Activated T-cell treated with anti-CD3 and anti-CD28 coated beads for 24 hours (primary cell): ENCODE measurements at places on chromosomes 4 and X.

DNA sequence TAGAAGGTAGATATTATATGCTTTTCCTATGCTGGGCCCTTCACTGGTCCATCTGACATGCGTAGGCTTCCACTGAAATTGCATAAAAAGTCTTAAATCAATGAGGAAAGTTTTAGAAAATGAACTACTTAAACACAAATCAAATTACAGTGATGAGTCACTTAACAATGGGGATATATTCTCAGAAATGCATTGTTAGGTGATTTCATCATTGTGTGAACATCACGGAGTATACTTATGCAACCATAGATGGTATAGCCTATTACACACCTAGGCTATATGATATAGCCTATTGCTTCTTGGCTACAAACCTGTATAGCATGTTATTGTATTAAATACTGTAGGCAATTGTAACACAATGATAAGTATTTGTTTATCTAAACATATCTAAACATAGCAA lies 10.3 kb downstream of the STAP1 start:
- no peak for DNase-seq

- DNase-seq, result no peak
Measured at GRCh38 chrX:26208012-26208411, 8.0 kb upstream of the MAGEB5 start.

DNA sequence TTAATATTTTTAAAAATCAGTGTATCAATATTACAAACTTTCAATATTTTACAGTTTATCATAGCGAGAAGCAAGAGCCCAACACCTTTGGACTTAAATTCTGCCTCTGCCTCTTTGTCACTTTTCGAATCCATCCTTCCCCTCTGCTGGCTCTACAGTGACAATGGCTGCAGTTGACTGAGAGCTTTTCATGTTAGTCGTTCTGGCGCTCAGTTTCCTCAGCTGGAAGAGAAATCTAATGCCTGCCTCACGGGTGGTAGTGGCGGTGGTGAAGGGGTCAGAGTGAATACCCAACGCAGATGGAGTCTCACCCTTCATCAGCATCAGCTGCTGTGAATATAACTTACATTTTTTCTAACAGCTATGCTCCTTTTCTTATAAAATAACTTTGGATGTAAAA lies 144.8 kb downstream of the NWD2 start:
- DNase-seq, result no peak

DNA sequence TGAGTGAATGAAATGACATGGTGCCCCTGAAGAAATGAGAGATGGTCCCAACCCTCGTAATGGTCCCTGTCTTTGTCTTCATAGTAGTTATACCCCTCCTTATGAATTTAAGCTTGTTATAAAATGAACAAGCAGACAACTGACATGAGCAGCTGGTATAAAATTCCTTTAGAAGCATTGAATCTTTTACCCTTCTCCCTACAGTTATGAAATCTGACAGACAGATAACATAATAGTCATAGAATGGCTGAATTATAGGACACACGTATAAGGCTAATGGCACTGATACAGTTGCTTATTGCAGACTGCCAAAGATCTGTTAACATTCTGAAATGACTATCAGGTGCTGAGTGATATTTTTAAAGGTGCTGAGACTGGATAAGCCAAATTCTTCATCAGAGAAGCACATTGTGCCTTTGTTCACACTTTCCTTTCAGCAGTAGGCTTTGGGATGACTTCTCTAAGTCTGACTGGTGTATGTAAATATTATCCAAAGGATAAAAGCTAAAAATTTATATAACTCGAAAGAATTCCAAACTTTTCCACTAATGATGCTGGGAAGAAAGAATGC lies 47.4 kb upstream of the PDGFC start:
- no peak for DNase-seq

DNA sequence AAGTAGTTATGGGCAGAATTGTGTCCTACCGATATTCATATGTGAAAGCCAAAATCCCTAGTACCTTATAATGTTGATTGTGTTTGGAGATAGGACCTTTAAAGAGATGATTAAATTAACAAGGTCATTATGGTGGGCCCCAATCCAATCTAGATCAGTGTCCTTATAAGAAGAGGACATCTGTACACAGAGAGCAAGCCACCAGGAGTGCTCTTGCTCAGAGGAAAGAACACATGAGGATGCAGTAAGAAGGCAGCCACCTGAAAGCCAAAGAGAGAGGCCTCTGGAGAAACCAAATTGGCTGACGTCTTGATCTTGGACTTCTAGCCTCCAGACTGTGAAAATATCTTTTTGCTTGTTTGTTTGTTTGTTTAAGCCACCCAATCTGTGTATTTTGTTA lies 1290.8 kb upstream of the PABPC4L start:
- DNase-seq, result no peak

DNA sequence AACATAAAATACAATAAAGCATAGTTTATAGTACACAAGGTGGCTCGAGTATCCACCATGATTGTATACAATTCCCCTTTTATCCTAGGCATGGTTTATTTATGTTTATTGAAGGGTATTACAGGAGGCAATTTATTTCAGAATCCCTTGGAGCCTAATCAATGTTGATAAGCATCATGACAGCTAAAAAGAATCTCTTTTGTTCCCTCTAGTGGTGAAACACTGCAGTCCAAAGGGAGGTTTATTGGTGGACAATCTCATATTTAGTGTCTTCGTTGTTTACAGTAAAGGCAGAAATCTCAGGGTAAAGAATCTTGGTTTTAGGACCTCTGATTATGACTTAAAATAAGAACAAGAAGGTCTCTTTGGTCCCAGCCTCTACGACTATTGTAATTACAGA lies 1712.5 kb downstream of the C4orf33 start:
- DNase-seq, result no peak
